ENCODE measurements at places on chromosomes 6 and 20. TPM values are rescaled to one million over a fixed set of nuclear protein-coding genes. Genes with fewer than 3 reads are reported as not detected.

The RRAGD gene
- total RNA-seq: 3.5 TPM

The SLC4A11 gene
- total RNA-seq: 10.9 TPM

The C6orf141 gene
- 28.1 TPM for total RNA-seq

The CST7 gene
- total RNA-seq: not detected

The PTCRA gene
- total RNA-seq: not detected

The SLC22A1 gene
- not detected for total RNA-seq

The ZBTB12 gene
- 1.7 TPM for total RNA-seq

The TRIM26 gene
- 39.7 TPM for total RNA-seq

The TREML2 gene
- not detected for total RNA-seq

The SASH1 gene
- total RNA-seq: 136 TPM

The APCDD1L gene
- 0.34 TPM for total RNA-seq

The CLVS2 gene
- total RNA-seq: not detected

The MLN gene
- not detected for total RNA-seq

The LY6G6F gene
- total RNA-seq: not detected

Data from glomerular endothelial cell (primary cell).